Cardiac fibroblast (primary cell): ENCODE measurements at places on chromosomes 1 and 21.

GRCh38 chr21:34927992-34928391 is 121.1 kb downstream of the RUNX1 start:
- DNase-seq: no peak

DNA sequence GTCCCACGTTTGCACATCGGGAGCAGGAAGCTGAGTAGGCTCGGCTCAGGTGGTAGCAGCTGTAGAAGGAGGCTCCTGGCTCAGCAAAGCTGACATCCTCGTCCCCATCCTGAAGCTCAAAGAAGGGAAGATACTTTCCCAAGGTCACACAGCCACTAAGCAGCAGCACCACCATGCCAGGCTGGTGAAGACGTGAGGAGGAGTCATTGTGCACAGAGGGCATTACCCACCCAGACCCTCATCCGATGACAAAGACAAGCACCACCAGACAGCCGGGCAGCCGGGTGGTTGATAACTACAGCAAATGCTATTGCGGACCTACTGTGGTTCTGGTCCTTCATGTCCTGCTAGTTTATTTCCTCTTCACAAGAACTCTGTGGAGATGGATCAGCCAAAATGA is 186.9 kb downstream of the MATN1 start:
- DNase-seq: no peak

DNA sequence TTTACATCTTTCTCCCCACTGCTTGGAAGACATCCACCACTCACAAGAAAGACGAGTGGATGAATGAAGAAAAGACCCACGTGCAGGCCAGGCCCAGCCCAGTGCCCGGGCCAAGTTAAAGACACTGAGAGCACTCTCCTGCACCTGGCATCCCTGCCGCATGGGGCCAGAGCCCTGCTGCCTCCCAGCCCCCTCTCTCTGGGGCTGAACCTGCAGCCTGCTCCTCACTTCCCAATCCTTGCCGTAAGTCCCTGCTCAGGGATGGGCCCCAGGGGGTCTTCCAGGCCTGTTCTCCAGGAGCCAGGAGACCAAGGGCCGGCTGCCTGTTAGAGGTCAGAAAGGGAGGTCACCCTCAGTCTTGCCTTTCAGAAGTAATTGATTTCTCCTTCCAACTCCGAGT is 168.5 kb upstream of the ZC3H12A start:
- no peak for DNase-seq

GRCh38 chr1:43531107-43531905 is 623 bp downstream of the PTPRF start:
- DNase-seq: no peak

DNA sequence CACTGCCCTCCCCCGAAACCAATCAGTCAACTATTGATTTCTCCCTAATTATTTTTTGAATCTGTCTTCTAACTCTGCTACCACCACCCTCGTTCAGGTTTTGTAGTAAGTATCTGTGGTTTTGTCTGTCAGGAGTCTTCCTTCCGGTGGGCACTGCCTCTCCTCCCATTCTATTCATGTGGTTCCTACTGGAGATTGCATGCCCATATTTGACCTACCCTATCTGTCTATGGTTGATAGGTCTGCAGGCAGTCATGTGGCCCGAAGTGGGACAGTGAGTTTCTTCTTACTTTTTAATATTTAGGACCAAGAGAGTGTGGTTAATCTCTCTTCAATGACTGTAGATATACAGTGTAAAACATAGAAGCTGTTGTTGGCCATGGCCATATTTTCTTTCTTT is 17.8 kb upstream of the MAST2 start:
- DNase-seq: no peak
